ENCODE measurements at places on chromosomes 4 and X.

- DNase-seq = no peak
These were observed 293.5 kb upstream of the FAT1 start for GRCh38 chr4:187017147-187017546.

DNA sequence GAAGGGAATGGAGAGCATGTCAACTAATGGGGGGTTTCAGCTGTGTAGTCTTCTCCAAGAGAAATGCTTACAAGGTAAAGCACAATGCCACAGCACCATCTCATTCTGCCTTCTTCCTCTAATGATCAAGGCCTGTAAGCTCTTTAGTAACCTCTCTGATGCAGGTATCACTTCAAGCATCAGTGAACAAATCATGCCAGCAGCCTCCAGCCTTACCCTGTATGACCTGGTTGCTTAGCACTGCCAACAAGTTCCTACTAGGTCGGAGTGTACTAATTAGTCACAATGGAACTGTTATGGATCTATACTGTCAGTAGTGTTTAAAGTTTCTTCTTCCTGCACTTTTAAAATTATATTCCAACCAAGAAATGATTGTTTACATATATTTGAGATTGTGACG is 197.7 kb downstream of the GRID2 start:
- no peak for DNase-seq

- DNase-seq = no peak
These were observed 148.8 kb upstream of the MID1 start for GRCh38 chrX:10769195-10769594.

GRCh38 chr4:134313591-134313990 is 112.0 kb upstream of the PABPC4L start:
- no peak for DNase-seq

- peak; percentile 89 for DNase-seq
These were observed 24.8 kb upstream of the TMSB4X start for GRCh38 chrX:12949927-12950656.

- DNase-seq = no peak
These were observed 92.2 kb upstream of the SPRY1 start for GRCh38 chr4:123304151-123304964.

Measured in CD4-positive, alpha-beta T cell treated with Interleukin-4 for 1 hour (primary cell).